ENCODE measurements at places on chromosomes 7 and 10. TPM values are rescaled to one million over a fixed set of nuclear protein-coding genes. Genes with fewer than 3 reads are reported as not detected.

The PON2 gene
- total RNA-seq = 77.8 TPM

- DNase-seq = no peak
These were observed 138.2 kb downstream of the PLCE1 start for GRCh38 chr10:94131885-94132284.

GRCh38 chr7:106305732-106306131, 20.9 kb upstream of the NAMPT start:
- no peak for DNase-seq

GRCh38 chr10:580778-581177, 108.7 kb downstream of the DIP2C start:
- DNase-seq = peak; percentile 95

DNA sequence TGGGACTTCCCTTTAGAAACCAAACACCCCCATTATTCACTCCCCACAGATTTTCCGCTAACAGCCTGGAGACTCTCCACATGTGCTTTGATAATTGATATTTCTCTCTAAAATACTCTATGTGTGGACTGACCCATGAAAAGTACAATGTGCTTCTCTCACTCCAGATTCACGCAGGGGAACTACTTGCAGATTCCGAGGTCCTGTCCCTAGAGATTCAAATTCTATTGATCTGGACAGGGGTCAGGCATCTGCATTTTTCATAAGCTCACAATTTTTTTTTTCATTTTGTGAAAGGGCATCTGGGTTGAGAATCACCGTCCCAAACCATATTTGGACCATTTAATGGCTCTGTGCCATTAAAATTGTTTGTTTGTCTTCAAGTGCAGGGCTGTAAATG, 98.7 kb downstream of the CALCR start:
- no peak for DNase-seq

All from osteoblast (primary cell).